Adipocyte (in vitro differentiated cells): ENCODE measurements at places on chromosomes 2 and 18.

DNA sequence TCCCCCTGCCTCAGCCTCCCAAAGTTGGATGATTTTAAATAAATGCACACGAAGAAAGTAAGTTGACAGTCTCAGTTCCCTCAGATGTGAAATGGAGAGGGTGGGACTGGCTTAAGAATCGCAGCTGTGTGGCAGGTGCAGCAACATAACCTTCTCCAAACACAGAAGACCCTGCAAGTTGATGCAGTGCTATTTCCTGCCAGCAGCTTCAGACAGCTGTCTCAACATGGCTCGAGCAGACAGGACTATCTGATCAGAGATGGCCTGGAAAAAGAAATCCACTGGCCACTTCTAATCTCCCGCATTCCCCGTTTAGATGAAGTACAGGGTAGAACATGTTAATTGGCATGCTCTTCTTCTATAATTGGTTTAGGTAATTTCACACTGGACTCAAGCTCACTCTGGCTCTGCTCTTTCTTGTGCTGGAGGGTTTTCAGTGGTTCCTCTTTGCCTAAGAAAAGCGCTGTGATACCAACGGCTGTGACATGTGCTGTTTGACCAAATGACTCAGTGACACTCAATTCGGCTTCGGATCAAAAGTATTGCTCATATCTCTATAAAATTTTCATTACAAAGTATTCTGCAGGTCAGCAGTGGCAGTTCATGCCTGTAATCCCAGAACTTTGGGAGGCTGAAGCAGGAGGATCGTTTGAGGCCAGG lies 40.2 kb downstream of the MYOM1 start:
- no peak for DNase-seq

DNA sequence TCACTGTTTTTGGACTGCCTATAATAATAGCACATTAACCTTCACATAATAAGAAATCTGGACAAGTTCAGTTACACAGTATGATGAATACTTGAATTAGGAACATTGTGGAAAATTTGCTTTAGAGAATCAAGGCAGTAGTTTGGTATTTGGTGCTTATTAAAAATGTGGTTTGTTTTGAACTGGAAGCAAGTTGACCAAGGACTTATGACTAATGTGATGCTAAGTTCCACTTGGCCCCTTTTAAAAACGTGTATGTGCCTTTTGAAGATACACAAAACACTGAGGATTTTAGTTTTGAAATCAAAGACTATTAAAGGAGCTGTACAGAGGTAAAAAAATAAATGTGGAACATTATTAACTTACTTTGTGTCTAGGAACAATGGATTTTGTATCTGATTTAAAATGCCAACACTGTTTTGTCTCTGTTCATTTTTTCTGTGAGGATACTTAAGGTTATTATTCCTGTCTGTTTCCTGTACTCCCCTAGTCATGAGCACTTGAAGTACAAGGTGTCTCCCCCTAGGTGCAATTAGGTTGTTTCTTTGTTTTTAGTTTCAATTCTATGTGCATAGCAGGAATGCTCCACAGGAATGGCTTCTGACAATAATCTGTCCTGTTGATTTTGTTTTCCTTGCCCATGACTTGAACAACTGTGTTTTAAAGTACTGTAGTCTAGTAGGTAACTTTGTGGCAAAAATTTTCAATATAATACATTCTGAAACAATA lies 49.6 kb upstream of the PTH2R start:
- peak; percentile 23 for DNase-seq

DNA sequence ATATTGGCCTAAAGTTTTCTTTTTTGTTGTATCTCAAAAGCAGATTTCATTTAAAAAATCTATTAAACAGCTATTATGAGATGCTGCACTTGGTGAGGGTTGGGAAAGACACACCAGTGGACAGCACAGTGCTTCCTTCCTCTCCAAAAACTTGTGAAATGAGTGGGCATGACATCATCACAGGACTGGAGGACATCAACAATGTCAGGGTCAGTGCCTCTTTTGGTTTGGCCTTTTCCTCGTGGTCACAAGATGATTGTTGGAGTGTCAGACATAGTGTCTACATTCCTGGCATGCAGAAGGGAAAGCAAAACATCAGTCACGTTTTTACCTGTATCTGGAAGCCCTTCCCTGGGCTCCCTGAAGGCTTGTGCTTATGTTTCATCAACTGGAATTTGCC lies 49.6 kb downstream of the IL1R2 start:
- peak; percentile 33 for DNase-seq

DNA sequence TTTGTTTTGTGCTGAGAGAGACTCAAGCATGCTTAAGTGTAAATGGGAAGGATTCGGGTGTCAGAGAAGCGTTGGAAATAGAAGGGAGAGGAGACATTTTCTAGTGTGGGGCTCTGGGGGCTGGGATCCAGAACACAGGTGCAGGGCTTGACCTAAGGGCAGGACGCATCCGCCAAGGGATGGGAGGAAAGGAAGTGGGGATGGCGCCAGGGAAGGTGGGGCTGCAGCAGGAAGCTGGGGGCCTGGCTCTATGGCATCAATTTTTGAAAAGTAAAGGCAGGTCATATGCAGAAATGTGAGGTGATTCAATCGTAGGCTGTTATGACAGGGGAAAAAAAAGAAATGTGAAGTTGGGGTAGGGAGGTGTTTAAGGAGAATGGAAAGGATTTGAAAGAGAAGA lies 143.2 kb upstream of the SERTAD2 start:
- no peak for DNase-seq
